Temporal lobe (tissue), 4 donors: ENCODE measurements at places on chromosomes 12 and 14. TPM values are rescaled to one million over a fixed set of nuclear protein-coding genes. Genes with fewer than 3 reads are reported as not detected.

RIC8B gene
- 23.4 TPM for total RNA-seq

APAF1 gene
- total RNA-seq = 42.0 TPM

TCL1B gene
- not detected for total RNA-seq

GPR68 gene
- 2.2 TPM for total RNA-seq

HOXC10 gene
- not detected for total RNA-seq

KRT73 gene
- total RNA-seq = not detected

CDCA3 gene
- 2.7 TPM for total RNA-seq

IFNG-AS1 gene
- not detected for total RNA-seq

PMCH gene
- not detected for total RNA-seq

TEX22 gene
- 0.25 TPM for total RNA-seq
